Stimulated activated CD4-positive, alpha-beta T cell treated with anti-CD3 and anti-CD28 coated beads, TNF-alpha, amount 100 ng/mL, for 4 hours (primary cell): ENCODE measurements at places on chromosomes 5 and 9.

DNA sequence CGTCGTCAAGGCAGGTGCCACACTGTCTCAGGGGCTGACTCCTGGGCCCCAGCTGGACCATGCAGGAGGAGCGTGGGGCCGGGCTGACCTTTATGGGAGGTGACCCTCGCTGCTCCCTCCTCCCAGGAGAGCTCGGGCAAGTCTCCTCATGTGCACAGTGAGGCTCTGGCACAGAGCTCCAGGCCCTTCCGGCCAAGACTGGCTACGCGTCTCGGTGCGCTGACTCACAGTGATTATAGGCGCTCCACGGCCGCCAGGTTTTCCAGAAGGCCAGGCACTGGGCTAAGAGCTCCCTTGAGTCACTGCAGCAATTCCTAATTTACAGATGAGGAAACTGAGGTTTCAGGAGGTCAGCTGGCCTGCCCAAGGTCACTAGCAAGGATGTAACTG is 47.4 kb downstream of the VAV2 start:
- no peak for DNase-seq

DNA sequence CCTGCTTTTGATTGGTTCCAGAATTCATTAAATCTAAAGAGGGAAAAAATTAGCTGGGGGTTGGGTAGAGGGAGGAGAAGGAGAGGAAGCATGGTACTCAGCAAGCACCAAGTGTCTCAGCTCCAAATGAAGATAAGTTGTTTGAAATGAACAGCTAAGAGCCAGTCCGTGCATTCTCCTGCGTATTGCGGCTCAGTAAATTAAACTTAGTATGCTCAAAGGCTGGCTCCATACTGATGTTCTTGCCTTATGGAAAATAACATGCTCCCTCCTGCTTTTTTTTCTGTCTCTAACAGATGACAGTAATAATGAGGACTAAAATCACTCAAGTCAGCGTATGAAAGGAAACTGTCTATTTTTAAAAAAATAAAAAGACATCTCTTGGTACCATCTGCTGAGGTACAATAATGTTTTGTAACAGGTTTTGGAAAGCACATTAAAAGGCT is 161.0 kb downstream of the SPATA31D1 start:
- DNase-seq: no peak

GRCh38 chr9:98745470-98745869 is 36.7 kb upstream of the GABBR2 start:
- no peak for DNase-seq

- DNase-seq: no peak
These were observed 6.4 kb upstream of the EGR1 start for GRCh38 chr5:138458856-138459255.

GRCh38 chr5:161530700-161531099 is 15.8 kb downstream of the GABRB2 start:
- no peak for DNase-seq

GRCh38 chr9:124272979-124273378 is 15.2 kb downstream of the NEK6 start:
- DNase-seq: no peak

DNA sequence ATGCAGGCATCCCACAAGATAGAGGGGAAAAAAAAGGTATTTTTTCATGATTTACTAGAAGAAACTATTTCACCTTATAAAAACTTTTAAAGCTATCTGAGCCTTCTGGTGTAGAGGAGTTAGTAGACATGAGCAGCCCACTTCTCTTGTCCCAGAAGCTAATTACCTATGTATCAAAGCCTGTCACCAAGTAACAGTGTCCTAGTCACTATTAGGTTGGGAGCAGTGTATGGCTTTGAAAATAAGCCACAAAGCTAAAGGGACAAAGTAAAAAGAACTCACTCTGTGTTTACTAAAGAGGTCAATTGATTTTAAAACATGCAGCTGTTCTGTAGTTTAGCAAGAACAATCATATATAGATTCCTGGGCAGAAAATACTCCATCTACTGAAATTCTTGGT is 1286.1 kb downstream of the PTPRD start:
- no peak for DNase-seq

DNA sequence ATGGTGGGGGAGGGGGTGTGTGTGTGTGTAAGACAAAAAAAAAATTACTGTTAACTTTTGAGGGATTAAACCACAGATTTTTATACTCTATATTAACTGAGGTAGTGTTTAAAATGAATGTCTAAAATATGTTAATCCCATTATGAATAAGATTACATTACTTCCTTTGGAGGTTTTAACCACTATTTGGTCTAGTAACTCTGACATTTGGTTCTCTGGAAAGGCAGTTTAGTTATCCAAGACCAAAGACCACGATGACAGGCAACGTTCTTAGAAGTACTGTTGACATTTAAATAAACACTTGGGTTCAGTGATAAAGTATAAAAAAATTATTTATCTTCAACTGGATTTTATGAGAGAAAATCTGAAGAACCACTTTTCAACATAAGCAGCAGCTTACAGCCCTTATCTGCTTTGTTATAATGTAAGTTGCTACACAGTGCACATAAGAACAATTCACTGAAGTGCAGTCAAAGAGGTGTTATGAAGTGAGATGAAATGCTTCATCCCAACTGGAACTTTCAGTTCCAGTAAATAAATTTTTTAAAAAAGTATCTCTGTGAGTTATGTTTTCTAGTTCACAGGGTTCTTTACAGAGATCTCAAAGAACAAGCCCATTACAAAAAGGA is 94.5 kb downstream of the OSMR start:
- no peak for DNase-seq

GRCh38 chr9:132239518-132239917 is 77.7 kb downstream of the NTNG2 start:
- DNase-seq: no peak

DNA sequence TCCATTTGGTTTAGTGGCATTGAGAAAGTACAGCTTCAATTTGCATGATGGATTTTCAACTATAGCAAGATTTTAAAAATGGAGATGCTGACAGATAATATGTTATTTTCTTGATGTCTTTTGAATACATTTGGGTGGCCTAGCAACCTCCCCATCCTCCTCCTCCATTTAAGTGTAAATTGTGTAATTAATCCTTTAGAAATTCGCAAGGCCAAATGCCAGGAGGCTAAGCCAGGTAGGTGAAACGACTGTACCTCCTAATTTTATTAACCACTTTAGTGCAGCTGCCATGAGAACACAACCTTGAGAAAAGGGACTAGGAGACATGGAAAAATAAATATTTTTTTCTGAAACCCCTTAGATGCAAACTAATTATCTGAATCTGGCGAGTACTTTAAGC is 248.8 kb downstream of the MRPS30 start:
- DNase-seq: no peak

DNA sequence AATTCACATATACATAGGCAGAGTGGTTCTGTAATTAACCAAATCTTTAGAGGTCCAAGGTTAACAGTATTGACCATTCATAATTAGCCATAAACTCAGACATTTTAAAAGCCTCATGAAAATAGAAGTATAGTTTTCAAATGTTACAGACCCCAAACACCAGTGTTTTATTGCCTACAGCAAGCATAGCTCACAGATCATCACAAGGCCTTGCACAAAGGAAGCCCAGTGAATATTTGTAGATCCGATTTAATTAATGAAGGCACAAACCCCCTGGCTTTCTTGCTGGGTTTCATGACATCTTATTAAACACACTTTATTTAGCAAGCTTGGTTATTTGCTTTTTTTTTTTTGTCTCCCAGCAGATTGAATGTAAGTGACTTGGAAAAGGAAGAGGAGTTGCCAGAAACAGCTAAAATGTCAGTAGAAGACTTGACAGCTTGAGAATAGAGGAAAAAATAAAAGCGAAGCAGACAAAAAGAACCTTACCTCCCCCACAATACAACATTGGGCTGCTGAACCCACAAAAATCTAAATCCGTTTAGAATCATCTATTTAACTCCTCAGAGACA is 283.9 kb upstream of the TNC start:
- no peak for DNase-seq

DNA sequence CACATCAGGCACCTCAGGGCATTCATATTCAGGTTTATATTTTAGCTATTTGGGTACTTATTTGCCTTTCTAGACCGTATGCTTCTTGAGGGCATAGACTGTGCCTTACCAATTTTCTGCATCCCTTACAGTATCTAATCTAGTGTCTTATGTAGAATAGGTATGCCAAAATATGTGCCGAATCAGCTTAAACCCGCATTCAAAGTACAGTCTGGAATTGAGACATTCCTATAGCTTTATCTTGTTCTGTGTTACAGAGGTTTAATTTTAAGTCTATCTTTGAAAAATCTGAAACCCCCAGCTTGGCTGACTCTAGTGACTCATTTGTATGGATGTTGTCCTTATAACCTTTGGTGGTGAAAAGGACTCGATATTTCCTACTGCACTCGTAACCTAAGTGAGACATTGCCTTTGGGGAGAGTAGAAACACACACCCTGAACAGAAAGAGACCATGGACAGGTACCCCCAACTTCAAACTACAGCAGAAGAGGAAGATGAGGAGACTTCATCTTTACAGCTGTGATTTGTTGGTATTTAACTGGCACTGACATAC is 27.0 kb upstream of the TMOD1 start:
- DNase-seq: no peak

DNA sequence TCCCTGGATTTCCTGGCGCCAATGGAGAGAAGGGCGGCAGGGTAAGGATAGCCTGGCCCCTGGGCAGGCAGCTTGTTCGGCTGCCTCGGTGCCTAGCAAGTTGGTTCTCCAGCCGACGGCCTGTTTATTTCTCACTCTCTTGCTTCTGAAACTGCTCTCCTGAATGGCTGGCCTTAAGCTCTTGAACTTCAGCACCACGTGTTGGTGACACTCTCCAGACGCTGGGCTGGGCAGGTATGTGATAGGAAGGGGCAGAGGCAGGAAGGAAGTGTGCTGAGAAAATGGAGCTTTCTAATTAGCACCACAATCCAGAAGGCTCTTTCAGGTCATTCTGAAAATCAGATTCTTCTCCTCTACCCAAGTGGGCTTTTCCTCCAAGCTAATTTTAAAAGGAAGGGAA is 91.4 kb upstream of the FCN2 start:
- no peak for DNase-seq

GRCh38 chr9:112186695-112187094 is 11.6 kb upstream of the SUSD1 start:
- DNase-seq: no peak

- DNase-seq: no peak
These were observed 122.8 kb upstream of the PITX1 start for GRCh38 chr5:135156715-135157404.

GRCh38 chr5:523441-524222 is 617 bp downstream of the SLC9A3 start:
- no peak for DNase-seq

DNA sequence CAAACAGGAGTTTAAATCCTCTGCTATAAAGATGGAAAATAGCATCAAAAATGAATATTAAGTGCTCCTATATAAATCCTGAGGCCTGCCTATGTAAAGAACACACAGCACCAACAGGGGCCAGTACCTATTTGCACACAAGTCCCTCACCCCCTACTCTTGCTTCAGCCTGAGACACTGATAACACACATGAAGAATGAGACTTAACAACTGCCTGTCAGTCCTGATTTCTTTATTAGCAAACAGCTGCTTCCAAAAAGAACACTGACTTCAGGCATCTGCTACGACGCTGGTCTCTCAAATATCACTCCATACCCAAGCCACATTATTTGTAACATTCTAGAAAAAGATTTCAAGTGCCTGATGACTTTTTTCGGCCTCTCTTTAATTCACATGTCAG is 55.5 kb downstream of the MYO10 start:
- no peak for DNase-seq

DNA sequence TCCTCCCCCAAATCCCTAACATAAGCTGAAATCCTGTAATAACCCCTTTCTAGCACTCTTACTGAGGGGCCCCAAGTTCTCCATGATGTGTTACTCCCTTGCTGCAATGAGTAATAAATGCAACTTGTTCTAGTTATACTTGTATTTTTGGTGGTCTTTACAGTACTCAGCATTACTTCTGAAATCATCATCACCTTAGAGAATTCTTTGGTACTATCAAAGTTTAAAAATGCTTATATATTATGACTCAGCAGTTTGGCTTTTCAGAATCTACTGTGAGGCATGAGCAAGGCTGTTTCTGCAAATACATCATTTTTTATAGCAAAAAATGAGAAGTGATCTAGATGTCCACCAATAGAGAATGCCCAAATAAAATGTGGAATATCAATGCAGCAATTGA is 20.7 kb upstream of the ROPN1L start:
- no peak for DNase-seq

DNA sequence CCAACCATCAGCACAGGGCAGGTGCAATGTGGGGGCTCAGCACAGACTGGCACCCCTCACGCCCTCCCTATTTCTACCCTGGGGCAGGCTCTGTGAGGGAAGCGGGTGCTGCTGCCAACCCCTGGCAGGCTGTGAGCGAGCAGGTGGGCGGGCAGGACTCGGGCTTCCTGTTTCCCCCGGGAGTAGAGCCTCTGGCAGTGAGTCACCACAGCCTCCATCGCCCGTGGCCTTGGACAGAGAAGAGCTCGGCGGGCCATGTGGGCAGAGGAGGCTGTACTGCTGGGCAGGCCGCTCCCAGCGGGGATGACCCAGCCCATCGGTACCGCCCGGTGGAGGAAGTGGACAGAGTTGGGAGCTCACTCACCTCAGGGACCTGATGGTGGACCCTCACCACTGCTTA is 16.6 kb downstream of the KCNT1 start:
- DNase-seq: no peak

- no peak for DNase-seq
These were observed 12.9 kb downstream of the CCT5 start for GRCh38 chr5:10262995-10263394.

- DNase-seq: no peak
These were observed 7.5 kb upstream of the REEP5 start for GRCh38 chr5:112929336-112930081.

- no peak for DNase-seq
These were observed 19.6 kb downstream of the PRUNE2 start for GRCh38 chr9:76886318-76886717.

DNA sequence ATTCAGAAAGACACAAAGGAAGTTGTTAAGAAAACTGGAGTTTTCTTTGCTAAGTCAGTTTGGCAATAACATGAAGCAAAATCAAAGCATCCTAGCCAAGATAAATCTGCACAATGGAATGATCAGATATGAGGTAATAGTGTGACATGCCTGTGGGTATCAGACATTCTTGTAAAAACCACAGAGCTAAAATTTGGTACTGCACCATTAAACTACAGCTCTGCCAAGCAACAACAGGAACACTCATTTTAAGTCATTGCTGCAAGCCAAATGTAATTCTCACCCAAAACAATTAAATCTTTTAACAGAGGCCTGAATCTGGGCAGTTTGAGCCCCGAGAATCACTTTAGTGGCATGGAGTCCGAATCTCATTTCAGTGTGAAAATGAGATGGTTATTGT is 96.6 kb downstream of the VCAN start:
- DNase-seq: no peak

GRCh38 chr5:132889501-132889900 is 16.0 kb downstream of the LEAP2 start:
- DNase-seq: no peak

DNA sequence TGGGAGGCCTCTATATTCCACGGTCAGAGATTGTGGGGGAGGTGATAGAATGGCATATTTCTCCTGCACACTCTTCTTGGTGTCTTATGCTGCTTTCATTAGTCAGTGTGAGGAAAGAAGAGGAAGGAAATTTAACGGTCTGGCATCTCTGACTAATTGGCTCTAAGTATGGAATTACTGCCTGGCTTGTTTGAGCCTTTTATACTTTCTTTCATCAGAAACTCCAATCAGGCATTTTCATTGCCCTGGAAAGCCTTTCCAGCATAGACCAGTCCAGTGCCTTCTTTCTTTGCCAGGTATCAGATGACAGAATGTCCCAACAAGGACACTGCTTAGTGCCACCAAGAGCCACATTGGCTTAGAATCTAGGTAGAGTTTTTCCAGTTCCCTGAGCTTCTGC is 30.2 kb downstream of the CYSTM1 start:
- DNase-seq: no peak
